NCI-H446 (cell line): ENCODE measurements at places on chromosomes 2 and 18.

DNA sequence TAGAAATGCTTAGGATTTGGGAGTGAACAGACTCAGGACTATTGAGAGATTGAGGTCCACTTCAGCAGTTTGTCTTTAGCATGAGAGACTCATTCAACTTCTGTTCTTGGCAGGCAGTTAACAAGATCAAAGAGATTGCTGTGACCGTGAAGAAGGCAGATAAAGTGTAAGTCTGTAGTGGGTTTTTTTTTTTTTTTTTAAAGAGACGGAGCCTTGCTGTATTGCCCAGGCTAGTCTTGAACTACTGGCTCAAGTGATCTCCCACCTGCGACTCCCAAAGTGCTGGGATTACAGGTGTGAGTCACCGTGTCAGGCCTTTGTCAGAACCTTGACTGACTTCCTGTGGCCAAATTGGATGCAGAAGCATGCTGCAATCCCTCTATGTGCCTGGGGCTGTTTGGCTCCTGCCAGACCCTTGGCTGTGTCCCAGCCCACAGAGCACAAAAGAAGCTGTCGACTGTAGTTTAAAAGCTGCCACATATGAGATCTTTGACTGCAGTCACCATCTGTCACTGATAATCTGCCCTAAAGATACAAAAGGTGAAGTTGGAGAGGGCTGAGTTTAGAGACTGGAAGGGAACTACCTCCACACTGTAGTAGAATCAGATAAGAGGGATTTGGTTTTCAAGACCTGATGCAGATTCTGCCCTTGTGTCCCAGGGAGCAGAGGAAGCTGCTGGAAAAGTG is 9.9 kb downstream of the CCT7 start:
- DNase-seq, result peak; percentile 39

DNA sequence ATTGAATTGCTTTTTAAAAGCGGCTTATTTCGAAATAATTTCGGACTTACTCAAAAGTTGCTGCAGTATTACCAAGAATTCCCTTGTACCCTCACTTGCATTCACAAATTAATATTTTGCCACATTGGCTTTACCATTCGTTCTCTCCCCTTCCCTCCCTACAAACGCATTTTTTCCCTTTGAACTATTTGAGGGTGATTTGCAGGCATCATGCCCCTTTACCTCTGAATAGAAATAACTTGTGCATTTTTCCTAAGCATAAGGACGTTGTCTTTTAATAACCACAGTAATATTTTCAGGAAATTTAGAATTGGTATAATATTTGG is 608 bp downstream of the CCDC138 start:
- DNase-seq, result no peak

GRCh38 chr18:57441071-57441794 is 6.1 kb downstream of the ONECUT2 start:
- DNase-seq, result no peak

DNA sequence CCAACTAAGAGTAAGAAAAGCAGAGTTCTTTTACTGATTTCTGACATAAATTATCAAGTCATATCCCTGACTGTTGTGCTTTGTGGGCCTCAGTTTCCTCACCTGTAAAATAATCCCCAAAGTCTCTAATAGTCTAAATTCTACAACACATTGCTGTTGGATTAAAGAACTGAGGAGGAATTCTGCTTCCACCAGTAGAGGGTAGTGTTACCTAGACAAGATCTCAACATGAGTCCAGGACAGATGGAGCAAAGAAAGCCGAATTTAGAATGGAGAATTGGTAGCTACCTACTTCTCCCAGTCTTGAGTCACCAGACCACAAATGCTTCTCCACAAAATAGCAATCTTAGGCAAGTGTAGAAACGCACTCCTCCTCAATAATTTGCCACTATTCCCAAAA is 462.5 kb upstream of the FSHR start:
- peak; percentile 35 for DNase-seq

DNA sequence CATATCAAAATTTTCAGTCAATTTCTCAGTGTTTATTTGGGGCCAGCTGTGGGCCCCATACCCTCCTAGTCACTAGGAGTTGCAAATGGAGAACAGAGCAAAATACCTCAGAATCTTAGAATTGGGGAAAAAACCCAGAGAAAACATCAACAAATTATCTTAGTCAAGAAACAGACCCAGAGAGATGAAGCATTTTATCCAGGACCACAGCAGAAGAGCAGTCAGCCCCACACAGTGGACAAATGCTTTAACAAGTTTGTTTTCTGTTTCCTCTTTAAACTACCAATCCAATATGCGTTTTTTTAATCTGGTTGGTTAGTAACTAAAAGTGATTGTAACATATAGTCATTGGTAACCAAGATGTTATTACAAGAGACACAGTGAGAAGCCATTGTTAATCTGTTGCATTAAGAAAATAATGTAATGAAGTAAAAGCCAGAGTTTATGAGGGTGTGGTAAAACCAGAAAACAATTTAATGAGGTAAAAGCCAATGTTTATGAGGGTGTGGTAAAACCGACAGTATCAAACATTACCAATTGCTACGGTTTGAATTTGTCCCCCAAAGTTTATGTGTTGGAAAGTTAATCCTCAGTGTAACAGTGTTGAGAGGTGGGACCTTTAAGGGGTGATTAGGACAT is 60.7 kb upstream of the COX7A2L start:
- no peak for DNase-seq

- DNase-seq, result peak; percentile 34
Measured at GRCh38 chr2:164457271-164457670, 164.0 kb downstream of the GRB14 start.

DNA sequence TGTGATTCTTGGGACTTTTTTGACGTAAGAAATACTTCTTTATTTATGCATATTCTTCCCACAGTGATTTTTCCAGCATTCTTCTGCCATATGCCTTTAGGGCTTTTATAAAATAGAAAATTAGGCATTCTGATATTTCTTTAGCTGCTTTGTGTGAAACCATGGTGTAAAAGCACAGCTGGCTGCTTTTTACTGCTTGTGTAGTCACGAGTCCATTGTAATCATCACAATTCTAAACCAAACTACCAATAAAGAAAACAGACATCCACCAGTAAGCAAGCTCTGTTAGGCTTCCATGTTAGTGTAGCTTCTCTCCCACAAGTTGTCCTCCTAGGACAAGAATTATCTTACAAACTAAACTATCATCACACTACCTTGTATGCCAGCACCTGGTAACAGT is 62.6 kb downstream of the EIF5B start:
- no peak for DNase-seq

- no peak for DNase-seq
Measured at GRCh38 chr2:124343827-124344498, 318.9 kb downstream of the CNTNAP5 start.

DNA sequence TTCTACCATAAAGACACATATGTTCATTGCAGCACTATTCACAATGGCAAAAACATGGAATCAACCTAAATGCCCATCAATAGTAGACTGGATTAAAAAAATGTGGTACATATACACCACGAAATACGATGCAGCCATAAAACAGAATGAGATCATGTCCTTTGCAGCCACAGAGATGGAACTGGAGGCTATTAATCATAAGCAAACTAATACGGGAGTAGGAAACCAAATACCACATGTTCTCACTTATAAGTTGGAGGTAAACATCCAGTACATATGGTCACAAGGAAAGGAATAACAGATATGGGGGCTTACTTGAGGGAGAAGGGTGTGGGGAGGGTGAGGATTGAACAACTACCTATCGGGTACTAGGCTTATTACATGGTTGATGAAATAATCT is 7.7 kb downstream of the HMSD start:
- no peak for DNase-seq

GRCh38 chr2:37414470-37414949 is 70.1 kb downstream of the QPCT start:
- DNase-seq, result peak; percentile 37

- DNase-seq, result no peak
Measured at GRCh38 chr2:158732573-158733429, 62.3 kb upstream of the DAPL1 start.

DNA sequence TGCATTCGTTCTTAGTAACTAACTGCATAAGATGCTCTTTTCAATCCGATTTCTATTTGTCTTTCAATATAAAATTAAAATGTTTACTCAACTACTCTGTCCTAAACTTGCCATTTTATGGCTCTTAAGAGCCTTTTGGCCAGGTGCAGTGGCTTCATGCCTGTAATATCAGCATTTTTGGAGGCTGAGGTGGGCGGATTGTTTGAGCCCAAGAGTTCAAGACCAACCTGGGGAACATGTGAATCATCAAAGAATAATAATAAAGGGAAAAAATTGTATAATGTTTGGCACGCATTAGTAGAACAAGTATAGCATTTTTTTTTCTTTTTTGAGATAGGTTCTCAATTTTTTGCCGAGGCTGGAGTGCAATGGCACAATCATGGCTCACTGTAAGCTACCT is 92.5 kb downstream of the C2orf74 start:
- no peak for DNase-seq

DNA sequence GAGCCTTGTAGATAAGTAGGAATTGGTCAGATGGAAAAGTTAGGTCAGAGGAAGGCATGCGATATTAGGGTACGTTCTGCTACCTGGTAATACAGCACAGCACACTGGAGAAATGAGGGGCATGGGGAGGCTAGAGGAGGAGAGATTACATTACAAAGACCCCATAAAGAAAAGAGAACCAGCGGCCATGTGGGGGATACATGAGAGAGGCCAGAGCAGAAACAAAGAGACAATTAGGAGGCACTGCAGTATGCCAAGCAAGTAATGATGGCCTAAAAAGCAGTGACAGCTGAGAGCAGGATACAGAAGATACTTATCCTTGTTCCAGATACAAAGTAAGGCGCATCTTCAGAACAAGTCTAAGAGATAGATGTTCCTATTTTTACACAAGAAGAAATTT is 40.0 kb downstream of the TXNL1 start:
- no peak for DNase-seq

DNA sequence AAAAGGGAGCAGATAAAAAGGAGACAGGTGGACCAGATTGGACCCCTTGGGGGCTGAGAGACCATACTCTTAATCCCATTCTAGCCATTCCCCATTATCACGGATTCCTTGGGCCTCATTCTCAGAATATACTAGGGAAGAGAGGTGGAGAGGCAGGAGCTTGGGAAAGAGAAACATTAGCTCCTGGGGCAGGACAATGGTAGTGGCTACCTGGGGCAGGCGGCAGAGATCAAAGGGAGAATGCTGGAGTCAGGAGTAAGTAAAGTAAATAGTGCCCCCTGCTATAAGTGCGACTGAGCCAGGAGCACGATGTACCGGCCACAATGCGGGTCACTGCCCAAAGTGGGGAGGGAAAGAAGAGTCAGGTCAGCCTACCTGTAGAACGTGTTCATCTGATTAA is 20.4 kb upstream of the IHH start:
- DNase-seq, result no peak

GRCh38 chr2:167908786-167909185 is 338.6 kb downstream of the STK39 start:
- DNase-seq, result no peak

DNA sequence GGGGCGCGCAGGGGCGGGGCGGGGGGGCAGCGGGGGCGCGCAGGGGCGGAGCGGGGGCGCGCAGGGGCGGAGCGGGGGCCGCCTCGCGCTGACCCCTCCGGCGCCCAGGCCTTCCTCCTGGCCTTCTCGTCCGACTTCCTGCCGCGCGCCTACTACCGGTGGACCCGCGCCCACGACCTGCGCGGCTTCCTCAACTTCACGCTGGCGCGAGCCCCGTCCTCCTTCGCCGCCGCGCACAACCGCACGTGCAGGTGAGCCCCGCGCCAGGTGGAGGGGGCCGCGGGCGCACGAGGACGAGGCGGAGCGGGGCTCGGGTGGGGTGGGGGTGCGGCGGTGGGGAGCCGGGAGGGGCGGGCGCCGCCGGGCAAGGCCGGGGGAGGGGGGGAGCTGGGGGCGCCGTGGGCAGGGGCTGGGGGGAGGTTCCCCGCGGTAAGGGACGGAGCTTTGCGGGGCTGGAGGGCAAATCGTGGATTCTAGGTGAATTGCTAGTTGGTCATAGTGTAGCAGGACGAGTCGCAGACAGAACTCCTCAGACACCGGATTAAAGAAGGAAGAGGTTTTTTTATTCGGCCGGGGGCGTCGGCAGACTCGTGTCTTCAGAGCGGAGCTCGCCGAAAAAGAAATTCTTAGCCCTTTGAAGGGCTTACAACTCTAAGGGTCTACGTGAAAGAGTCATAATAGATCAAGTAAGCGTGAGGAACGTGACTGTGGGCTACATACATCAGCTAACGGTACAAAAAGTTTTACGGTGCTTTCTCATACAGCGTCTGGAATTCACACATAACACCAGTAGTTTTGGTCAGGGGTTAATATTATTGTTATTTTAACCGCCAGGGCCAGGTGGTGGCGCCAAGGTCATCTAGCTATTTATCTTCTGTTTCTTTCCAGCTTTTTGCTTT is 29.9 kb downstream of the ANO7 start:
- DNase-seq, result no peak

GRCh38 chr18:44507729-44508325 is 172.9 kb upstream of the SETBP1 start:
- DNase-seq, result no peak

DNA sequence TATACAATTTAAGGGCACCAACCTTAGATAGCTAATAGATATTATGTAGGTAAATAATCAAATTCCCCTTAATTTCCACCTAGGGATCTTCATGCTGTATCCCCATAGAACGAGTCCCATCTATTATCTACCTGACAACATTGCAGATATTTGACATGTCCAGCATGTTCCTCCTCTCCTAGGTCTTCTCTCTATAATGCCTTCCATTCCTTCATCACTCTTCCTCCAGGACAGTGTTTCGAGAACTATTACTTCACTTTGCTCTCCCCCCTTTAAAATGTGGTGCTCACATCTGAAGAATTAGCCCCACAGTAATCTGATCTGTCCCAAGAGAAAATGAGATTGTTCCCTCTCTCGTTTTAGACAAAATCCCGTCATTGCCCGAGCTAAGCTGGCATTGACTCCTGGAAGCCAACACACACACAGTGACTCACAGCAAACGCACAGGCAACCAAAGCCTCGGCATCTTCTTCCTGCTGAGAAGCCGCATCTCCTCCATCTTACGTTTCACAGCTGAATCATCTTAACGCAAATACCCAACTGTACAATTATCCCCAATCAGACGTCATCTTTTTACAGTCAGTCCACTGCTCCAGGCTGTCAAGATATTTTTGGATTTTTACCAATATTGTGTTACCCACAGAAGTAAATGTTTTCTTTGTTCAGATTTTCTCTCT is 162.9 kb upstream of the AGAP1 start:
- peak; percentile 22 for DNase-seq
